GM20000 (cell line): ENCODE measurements at places on chromosomes 12 and 14.

- DNase-seq: no peak
Measured at GRCh38 chr12:49985981-49986380, 13.2 kb downstream of the AQP6 start.

DNA sequence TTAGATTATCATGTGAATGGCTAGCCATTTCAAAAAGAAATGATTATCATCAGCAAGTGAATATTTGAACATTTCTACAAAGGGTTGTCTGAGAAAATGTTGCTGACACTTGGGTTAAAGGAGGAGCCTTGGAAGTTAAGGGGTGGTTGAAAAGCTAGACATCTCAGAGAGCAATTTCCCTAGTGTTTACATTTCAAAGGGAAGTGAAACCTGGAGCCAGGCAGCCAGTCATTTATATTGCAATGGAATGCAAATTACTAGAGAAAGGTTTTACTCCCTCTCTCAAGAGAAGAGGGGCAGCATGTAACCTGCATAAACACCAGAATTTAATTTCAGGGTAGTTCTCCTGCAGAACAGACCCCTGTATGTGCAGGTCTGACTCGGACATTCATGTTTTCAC is 279.0 kb downstream of the SLC16A7 start:
- no peak for DNase-seq

GRCh38 chr12:25759752-25760151 is 198.7 kb upstream of the RASSF8 start:
- DNase-seq: no peak

DNA sequence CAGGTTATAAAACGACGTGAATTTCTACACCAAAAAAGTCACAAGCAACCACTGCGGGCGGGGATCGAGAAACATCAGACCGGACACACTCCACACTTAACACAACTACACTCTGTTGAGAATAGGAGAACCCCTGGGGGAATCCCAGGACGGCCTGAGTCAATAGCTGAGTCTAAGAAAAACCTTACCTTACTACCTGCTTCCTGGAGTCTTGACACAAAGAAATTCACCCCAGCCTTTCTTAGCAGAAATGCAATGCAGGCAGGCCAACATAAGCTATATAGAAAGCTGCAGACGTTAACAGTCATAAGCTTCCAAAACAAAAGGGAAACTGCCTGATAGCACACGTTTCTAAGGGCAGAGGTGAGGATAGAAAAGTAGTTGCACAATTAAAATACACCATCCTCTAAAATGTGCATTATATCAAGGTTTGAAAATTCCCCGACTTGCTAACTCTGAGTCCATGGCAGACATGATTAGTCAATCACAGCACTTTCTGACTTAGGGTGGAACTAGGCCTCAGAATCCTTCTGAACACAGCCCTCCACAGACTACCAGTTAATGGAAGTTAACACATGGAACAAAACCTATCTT is 68.0 kb downstream of the CCDC88C start:
- DNase-seq: peak; percentile 79

DNA sequence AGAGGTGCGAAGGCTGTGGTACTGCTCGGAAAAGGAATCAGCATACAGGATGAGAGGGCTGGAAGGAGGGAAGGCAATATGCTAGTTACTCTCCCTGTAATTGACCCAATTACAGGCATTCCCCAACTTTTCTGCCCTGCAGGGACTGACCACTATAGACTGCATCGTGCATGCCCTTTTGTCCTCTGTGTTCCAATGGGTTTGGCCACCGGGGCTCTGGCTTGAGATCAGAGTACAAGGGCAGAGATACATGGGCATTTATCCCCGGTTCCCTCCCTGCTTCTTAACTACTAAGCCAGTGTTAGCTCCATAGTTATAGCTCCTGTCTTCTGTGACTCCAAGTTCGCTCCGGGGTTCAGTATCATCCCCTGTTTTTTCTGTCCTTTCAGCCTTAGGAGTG is 59.7 kb downstream of the GTF2A1 start:
- no peak for DNase-seq

GRCh38 chr12:46579474-46579873 is 206.9 kb upstream of the SLC38A2 start:
- DNase-seq: no peak

DNA sequence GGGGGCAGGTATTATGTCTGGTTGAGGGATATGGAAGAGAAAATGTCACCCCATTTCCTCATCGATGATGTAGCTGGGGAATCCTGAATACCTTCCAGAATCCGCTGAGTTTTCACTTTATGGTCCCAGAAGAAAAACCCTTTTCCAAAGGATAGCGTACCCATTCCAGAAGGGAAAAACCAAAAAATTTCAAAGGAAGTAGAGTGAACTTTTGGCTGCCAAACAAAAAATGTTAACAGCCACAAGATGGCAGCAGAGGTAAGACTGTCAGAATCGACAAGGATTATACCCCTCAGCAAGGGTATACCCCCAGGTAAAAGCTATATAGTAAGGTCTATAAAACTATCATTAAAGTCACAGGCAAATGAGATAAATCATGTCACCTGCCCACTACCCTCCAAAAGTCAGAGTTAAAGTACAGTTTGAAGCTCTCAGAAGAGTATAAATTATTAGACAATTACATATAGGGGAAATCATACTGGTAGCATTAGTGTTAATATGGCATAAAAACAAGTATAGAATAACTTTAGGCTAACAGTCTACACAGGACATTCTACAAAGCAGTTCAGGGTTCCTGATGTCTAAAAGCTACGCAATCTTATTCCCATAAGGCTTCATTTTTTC is 18.0 kb downstream of the ACIN1 start:
- DNase-seq: no peak

DNA sequence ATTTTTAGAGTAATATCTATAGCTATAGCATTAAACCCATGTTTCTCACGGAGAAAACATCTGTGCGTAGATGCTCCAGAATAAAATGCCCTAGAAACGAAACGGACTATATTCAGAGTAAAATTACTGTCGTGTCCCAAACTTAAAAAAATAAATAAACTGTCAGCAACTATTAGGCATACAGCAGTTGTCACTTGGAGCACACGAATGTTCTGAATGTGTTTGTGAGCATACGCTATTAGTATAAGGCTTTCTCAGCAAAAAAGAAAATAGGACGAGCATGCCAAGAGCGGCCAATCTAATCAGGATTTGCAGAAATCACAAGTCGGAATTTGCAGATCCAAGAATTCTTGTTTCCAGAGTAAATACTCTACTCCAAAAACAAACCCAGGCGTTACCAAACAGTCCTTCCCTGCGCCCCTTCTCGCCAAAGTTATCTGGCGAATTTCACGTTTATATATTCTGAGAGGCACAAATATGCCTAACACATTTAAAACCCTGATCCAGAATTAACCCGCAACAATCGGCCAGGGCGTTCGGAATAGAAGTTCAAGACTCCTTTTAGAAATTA is 836 bp downstream of the PTPN21 start:
- DNase-seq: no peak

DNA sequence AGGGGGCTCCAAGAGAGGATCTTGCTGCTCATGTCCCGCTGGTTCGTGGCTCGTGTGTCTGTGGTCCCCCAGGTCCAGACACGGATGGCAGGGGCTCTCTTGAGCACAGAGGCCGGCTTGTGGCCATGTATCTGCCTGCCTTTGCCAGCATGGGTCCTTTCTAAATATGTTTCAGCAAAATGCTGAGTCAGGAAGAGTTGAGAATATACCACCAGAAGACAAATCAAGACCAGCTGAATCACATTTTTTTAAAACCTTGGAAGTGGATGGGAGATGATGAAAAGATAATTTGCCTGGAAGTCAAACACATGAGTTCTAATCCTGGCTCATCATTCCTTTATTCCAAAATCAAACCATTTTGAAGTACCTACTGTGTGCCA is 58.0 kb downstream of the NUAK1 start:
- no peak for DNase-seq

DNA sequence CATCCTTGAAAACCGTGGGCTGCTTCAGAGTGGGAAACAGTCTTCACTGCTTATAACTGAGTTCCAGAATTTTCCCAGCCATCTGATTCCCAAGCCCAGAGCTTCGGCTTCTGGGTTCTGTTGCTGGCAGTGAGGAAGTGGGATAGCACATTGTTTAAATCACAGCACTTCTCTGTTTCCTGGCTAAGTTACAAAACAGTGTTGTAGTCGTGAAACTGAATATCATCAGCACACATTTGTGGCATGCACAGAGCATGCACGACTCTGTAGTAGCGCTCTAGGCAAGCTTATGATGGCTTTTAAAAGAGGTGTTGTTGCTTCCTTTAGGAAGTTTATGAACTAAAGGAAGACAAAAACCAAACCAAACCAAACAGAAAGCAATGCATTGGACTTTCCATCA is 1005.5 kb downstream of the NRXN3 start:
- no peak for DNase-seq

DNA sequence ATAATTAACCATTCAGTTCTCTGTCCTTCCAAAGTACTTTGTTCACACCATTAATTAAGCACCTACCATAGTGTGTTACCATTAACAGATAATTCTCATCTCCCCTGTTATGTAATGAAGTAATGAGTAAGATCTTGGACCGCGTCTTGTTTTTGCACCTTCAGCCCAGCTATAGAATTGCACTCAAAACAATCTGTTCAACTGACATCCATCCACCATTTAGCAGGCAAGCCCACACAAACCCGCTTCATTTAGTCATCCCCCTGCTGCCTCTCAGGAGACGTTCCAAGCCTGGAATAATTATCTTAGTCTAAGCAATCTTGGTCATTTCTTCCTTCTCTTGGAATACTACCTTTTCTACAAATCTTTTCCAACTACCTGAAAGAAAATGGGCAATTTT is 74.4 kb downstream of the DUSP16 start:
- no peak for DNase-seq

DNA sequence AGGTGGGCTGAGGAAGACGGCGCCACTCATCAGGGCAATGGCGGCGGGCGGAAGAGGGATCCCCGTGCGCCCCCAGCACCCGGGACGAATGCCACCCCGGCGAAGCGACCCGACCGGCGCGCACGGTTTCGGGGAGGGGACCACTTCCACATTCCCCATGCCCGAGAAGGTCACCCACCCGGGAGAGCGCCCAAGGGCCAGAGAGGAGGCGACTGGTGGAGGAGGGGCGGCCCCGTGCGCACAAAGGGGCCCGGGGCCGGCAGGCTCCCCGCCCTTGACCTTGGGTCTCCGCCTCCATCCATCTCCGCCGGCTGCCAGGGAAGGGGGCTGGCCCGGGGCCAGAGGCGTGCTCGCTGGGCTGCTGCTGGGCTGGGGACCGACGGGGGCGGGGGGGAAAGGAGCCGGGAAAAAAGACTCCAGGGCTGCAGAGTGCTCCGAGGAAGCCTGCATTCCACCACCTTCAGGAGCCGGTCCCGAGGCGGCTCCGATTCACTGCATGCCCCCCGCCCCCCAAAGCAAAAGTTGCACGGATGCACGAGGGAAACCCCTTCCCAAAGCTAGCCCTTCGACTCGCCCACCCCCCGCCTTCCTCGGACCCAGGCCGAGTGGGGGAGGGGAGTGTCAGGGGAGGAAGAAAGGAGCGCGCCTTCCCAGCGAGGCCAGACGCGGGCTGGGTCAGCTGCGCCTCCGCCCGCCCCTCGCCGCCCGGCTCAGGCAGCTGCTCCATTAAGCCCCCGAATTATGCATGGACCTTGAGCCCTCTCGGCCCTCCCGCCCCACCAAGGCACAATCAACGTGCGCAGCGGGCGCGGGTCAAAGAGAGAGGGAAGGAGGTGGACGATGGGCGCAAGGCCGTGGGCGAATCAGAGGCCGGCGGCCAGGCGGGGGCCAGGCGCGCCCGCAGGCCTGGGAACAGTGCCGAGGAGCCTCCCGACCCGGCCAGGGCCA is 26.2 kb downstream of the BCL11B start:
- DNase-seq: no peak

GRCh38 chr12:131137009-131137835 is 183.5 kb downstream of the ADGRD1 start:
- no peak for DNase-seq

DNA sequence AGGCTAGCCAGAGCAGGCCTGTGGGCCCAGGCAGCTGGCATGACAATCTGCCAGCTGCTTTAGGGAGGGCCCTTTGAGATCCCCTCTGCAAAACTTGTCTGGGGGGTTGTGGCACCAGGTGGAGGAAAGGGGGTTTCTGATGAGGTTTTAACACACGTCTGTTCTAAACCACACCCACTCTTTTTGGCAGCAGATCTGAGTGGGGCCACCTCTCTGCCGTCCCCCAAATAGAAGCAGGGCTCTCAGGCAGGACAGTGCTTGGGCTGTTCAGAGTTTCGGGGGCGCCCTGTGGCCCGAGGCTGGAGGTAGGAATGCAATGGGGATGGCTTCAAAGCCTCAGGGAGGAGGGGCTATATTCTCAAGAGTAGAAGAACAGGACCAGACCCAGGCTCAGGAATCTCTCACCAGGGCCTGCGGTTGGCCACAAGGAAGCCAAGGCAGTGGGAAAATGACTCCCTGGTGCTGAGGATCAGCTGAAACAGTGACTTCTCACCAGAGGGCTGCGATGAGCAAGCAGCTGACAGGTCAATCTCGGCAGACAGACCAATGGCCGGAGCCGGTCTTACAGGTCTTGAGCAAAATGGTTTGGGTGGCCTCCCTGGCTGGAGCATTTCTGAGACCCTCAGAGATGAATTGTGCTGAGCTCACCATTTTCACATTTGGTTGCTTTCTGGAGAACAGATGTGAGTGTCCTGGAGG is 1.5 kb upstream of the KRT5 start:
- DNase-seq: no peak

DNA sequence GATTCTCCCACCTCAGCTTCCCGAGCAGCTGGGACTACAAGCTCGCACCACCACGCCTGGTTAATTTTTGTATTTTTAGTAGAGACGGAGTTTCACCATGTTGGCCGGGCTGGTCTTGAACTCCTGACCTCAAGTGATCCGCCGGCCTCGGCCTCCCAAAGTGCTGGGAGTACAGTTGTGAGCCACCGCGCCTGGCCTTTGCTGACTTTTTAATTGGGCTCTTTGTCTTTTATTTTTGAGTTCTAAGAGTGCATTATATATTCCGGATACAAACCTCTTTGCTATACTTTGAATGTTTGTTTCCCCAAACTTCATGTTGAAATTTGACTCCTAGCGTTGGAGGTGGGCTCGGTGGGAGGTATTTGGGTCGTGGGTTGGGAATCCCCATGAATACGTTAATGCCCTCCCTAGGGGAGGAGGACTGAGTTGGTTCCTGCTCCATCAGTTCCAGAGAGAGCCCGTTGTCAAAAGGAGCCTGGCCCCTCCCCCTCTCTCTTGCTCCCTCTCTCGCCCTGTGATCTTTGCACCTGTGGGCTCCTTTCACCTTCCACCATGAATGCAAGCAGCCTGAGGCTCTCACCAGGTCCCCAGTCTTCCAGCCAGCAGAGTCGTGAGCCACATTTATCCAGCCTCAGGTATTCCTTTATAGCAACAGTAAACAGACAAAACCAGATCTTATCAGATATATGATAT is 103.2 kb upstream of the EVL start:
- no peak for DNase-seq

- no peak for DNase-seq
Measured at GRCh38 chr12:100741084-100741711, 53.4 kb upstream of the ANO4 start.

DNA sequence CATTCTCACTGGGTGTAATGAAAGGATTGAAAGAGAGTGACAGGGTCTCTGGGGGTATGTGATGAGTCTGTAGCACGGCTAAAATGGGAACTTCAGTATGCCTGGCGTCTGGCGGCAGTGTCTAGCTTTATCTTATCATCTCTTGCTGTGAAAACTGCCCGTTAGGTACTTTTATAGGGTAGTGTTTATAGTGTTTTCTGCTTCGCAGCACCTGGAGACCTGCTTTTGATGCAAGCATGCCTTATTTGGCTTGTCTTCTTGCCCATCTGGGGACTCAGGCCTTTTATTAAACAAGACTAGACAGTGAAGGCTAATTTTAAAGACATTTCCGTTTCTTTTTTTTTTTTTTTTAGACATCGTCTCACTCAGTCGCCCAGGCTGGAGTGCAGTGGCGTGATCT is 36.3 kb upstream of the ALDH2 start:
- DNase-seq: no peak
